ENCODE measurements at places on chromosomes 13 and 19.

- DNase-seq, result peak; percentile 42
Observed at GRCh38 chr19:16571822-16572331, 338 bp downstream of the SLC35E1 start.

DNA sequence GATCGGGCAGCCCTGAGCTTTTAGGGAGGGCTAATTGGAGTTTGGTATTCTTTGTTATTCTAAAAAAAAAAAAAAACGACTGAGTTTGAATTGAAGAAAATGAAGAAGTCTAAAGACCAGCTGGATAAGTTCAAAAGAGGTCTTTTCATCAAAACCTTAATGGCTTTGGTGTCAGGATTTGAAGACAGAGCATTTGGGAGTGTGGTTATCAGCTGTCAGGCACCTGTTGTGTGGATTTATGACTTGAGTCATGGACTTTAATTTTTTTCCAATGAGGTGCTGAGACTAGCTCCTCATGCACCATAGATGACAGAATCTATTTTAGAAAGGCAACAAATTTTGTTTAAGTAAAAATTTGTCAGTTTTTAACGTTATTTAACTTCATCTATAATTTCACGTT, 72.5 kb downstream of the FREM2 start:
- DNase-seq, result no peak

GRCh38 chr19:2484178-2484937, 8.4 kb downstream of the GADD45B start:
- no peak for DNase-seq

DNA sequence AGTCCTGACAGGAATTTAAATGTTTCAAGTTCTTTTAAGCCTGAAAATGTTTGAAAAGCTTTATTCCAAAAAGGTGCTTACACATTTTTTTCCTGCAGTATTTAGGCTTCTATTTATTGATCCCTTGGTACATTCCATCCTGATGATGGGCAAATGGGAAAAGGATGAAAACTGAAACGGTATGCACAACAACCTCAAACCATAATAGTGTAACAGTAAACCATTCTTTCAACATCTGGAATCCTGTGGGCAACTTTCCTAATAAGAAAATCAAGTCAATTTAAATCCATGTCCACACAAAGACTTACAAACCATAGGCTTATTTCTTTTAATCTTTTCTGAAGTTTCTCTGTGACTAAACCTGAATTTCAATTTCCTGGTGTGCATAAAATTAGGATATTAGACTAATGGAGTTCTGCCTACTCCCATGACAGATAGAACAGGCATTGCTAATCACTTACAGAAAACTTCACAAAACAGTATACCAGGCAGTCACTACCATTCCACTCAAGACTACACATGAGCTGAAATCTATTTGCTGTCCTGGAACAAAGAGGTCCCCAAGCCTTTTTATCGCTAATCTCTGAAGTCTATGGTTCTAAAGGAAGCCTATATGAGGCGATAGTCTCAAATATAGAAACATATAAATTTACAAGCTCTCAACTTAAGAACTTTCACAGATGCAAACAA, 103.3 kb downstream of the DLEU7 start:
- DNase-seq, result no peak

DNA sequence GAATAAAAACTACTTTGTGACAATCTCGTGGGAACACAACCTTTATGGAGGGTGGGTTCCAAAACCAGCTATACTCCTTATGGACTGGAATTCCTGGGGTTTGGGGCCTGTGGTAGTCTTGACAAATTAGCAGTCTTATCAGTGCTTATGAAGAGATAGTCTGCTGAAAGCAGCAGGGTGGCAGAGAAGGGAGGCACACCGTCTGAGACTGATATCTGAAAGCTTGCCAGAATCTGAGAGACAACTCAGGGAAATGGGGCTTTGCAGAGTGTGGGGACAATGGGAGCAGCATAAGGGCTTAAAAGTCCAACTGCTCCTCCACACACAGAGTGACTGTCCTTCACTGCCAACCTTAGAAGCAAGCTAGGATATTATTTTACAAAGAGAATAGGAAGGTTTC, 95.9 kb downstream of the UGGT2 start:
- no peak for DNase-seq

GRCh38 chr19:31350693-31351055, 1.4 kb upstream of the TSHZ3 start:
- peak; percentile 51 for DNase-seq

DNA sequence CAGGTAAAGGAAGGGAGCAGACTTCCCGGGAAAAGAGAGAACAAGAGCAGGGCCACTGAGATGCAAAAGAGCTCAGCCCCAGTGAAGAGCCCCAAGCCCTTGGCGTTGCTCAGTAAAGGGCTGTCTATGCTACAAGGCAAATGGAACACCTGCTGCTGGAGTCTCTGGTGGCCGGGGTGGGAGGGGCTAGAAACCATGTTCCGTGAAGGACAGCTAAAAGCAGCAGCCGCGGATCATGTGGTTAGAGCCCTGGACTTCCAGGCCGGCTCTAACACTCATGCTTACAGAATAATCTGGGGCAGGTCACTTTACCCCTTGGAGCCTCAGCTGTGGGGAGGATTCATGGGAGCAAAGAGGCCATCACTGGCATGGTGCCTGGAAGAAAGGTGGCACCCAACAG, 17.8 kb downstream of the POU2F2 start:
- DNase-seq, result no peak

GRCh38 chr13:72850959-72851677, 69.2 kb downstream of the PIBF1 start:
- peak; percentile 29 for DNase-seq

- DNase-seq, result peak; percentile 95
Observed at GRCh38 chr19:46471116-46471733, at the start of gene PNMA8A. TSS of gene PNMA8A (minus strand) at chr19:46471563. CDS start at chr19:46471035, 528 bp downstream.

DNA sequence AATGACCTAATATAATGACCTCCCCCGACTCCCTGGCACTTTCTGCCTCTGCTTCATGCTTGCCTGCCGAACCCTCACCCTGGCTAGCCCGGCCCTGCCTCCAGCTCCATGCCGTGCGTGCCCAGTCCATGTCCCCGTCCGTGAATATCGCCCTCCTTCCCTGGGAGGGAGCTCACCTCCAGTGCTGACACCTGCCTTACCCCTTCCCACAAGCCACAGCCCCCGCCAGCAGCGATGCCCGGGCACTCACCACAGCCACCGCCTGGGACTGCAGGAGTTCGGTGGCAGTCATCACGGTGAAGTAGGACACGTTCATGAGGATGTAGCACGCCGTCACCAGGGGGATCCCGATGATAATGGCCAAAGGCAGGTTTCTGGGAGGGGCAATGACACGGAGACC, 10.0 kb downstream of the SLC7A9 start:
- no peak for DNase-seq

DNA sequence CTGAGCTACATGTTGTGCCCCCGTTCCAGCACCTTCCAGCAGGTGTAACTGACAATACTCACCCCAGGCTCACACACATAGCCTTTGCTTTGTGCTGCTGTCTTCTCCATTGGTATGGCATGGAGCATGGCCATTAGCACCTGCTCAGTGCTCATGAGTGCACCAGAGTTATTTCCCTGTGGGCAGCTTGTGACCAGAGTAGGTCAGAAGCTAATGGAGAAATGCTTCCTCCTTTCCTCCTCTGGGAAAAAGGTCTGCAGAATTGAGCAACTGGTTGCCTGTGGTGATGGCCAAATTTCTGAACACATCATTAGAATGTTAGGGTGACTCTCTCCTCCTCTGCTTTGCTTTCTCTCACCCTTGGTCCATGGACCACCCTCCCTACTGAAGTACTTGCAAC, 344.5 kb upstream of the TMTC4 start:
- DNase-seq, result no peak

DNA sequence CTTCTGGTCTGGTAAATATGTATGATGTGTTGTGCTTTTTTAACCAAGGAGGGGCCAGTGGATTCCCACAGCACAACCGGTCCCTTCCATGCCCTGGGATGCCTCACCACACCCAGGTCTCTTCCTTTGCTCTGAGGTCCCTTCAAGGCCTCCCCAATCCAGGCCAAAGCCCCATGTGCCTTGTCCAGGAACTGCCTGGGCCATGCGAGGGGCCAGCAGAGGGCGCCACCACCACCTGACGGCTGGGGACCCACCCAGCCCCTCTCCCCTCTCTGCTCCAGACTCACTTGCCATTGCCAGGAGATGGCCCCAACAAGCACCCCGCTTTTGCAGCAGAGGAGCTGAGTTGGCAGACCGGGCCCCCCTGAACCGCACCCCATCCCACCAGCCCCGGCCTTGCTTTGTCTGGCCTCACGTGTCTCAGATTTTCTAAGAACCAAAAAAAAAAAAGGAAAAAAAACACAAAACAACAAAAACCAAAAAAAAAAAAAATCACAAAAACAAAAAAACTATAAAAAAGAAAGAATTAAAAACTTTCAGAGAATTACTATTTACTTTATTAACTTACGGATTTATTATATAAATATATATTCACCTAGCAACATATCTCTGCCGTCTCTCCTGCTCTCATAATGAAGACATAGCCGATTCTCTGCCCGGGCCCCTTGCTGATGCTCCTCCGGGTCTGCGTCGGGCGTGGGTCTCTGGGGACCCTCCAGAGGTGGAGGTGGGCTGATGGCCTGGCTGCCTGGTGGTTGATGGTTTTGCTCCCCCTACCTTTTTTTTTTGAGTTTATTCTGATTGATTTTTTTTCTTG, 14.4 kb downstream of the CAPN12 start:
- peak; percentile 94 for DNase-seq

GRCh38 chr13:60120617-60121336, 43.0 kb downstream of the DIAPH3 start:
- DNase-seq, result no peak

GRCh38 chr19:4511300-4512054, 6.8 kb downstream of the PLIN4 start:
- no peak for DNase-seq

DNA sequence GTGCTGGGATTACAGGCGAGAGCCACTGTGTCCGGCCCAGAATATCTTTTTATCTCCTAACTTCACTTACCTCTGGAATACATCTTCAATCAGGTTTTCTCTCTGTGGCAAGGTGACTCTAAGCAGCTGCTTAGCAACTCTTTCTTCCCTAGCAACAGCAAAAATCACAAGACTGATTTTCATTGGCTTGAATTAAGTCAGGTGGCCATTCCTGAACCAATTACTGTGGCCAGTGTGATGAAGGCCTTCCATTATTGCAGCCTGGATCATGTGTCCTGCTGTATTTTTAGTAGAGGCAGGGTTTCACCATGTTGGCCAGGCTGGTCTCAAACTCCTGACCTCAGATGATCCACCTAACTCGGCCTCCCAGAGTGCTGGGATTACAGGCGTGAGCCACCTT, 9.0 kb upstream of the LTBP4 start:
- no peak for DNase-seq

DNA sequence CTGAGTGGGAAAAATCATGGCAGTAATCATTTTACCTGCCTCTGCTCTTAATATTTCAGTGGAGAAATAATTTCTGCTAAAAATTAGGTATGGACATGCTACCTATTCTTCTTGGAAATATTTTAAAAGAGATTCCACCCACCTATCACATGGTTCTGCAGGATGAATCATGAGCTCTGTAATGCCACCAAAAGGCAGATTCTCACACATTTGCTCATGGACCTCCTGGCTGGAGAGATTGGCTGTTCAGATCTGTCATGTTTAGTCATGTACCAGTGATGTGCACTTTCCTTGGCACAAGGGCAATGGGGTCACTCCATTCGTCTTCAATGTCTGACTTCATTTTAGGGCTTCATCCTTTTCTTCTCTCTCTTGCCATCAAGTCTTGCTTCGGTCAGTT, 101.8 kb upstream of the MBNL2 start:
- no peak for DNase-seq

DNA sequence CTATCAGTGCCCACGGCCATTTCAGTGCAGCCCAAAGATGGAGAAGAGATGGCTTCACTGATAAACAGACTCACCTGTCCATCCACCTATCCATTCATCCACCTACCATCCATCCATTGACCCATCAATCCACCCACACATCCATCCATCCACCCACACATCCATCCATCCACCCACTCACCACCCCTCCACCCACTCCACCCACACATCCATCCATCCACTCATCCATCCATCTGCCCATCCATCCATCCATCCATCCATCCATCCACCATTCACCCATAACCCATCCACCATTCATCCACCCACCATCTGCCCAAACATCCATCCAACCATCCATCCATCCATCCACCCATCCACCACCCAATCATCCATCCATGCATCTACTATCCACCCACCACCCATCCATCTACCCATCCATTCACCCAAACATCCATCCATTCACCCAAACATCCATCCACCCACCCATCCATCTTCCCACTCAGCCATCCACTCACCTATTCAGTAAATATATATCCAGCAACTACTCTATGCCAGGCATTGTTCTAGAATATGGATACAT, 31.6 kb upstream of the ZNRF4 start:
- no peak for DNase-seq

DNA sequence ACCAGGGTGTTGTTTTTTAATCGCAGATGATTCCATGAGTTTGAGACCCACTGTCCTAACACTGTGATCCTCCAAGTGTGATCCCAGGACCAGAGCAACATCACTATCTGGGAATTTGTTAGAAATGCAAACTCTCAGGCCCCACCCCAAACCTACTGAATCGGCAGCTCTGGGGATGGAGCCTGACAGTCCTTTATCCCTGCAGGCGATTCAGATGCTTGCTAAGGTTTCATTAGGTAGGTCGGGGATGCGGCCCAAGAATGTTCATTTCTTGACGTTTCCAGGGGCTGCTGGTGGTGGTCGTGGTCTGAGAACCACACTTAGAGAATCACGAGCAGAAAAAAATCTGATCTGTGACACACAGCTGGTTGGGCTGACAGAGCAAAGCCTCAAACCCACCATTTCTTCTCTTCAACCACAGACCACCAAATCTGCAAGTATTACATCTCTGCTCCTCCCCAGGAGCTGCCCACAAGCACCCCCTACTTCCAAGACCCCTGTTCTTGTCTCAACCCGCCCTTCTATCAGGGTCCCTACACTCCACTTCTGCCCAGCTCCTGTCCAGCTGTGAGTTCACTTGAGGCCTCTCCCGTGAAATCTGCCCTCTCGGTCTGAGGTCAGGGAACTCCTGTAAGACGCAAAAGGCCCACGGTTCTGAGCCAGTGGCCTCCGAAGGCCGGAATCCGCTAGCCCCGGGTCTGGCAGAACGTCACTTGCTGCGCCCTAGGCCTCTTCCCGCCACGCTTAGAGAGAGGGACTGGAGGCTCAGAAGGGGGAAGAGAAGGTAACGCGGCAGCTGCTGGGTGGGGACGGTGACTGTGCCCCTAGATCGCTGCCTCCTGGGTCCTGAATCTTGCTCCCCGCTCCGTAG, 1.1 kb upstream of the FARP1 start:
- DNase-seq, result peak; percentile 39

DNA sequence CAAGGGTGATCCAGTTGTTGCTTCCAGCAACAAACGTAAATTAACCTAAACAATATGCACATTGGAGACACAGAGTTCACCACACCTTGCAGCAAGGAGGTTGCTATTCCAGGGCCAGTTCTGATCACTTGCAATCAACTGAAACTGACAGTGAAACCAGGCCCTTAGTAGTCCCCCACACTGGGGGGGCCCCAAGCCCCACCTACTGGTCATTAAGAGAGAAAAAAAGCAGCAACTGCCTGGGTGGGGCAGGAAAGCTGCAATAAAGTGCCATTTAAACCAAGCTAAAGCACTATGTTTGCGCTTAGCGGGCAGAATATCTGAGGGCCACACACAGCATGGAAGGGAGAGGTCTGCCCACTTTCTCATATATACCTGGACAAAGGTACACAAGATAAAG, 51.5 kb downstream of the ATP7B start:
- no peak for DNase-seq
